ENCODE measurements at places on chromosomes 3 and 15. TPM values are rescaled to one million over a fixed set of nuclear protein-coding genes. Genes with fewer than 3 reads are reported as not detected.

- no peaks in the 10 kb centered on the region for H3K36me3 ChIP-seq
- H3K4me3 ChIP-seq = no peak overlapping the region
- H3K27ac ChIP-seq = no peak overlapping the region
- H3K27me3 ChIP-seq = no peaks in the 10 kb centered on the region
- no peaks in the 10 kb centered on the region for H3K4me1 ChIP-seq
These were observed 6.3 kb upstream of the ANPEP start for GRCh38 chr15:89820666-89821611.

DNA sequence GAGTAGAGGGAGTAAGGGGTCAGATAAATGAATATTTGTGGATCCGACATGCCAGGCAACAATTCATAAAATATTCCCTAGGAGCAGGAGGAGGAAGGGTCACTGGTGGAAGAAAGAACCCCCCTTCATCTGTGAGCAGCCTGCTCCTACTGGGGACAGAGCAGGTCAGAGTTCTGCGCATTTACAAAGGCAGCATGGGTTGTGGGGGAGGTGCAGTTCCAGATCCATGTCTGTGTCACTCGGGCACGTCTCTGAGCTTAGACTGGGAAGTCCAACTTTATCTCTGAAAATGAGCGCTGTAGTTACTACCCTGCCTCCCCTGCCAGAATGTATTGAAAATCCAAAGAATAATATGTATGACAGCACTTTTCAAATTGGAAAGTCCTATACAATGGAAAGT, 115.2 kb downstream of the GABRG3 start:
- H3K4me3 ChIP-seq = no peak overlapping the region
- H3K4me1 ChIP-seq = no peaks in the 10 kb centered on the region
- no peaks in the 10 kb centered on the region for H3K27me3 ChIP-seq
- no peaks in the 10 kb centered on the region for H3K36me3 ChIP-seq
- no peak overlapping the region for H3K27ac ChIP-seq

- H3K4me1 ChIP-seq = peaks cover 12% of the 10 kb centered on the region
- H3K4me3 ChIP-seq = no peak overlapping the region
- peaks cover 40% of the 10 kb centered on the region for H3K36me3 ChIP-seq
- no peaks in the 10 kb centered on the region for H3K27me3 ChIP-seq
- DNase-seq = peak; percentile 32
- peak overlapping the region; percentile 67 for H3K27ac ChIP-seq
These were observed 82.6 kb upstream of the CSPG5 start for GRCh38 chr3:47661121-47661752.

DNA sequence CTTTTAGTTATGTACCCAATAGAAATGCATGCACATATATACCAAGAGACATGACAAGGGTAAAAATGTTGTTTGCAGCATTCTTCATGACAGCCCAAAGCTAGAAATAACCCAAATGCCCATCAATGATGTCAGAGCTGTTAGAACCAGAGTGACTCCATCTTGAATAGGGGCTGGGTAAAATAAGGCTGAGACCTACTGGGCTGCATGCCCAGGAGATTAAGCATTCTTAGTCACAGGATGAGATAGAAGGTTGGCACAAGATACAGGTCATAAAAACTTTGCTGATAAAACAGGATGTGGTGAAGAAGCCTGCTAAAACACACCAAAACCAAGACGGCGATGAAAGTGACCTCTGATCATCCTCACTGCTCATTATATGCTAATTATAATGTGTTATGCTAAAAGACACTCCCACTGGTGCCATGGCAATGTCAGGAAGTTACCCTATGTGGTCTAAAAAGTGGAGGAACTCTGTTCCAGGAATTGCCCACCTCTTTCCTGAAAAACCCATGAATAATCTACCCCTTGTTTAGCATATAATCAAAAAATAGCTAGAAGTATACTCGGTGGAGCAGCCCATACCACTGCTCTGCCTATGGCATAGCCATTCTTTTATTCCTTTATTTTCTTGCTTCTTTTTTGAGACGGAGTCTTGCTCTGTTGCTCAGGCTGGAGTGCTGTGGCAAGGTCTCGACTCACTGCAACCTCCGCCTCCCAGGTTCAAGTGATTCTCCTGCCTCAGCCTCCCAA, 32.9 kb downstream of the ZBTB11 start:
- no peak overlapping the region for H3K4me3 ChIP-seq
- no peak overlapping the region for H3K27ac ChIP-seq
- no peak for DNase-seq

- no peaks in the 10 kb centered on the region for H3K27me3 ChIP-seq
- DNase-seq = no peak
These were observed 187.6 kb upstream of the STRIT1 start for GRCh38 chr3:155481089-155481488.

DNA sequence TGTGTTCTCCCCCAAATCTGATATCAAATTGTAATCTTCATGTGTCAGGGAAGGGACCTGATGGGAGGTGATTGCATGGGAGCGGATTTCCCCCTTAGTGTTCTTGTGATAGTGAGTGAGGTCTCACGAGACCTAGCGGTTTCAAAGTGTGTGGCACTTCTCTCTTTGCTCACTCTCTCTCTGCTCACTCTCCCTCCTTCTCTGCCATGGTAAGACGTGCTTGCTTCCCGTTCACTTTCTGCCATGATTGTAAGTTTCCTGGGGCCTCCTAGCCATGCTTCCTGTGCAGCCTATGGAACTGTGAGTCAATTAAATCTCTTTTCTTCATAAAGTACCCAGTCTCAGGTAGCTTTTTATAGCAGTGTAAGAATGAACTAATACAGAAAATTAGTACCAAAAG, 30.6 kb upstream of the OR5H6 start:
- H3K27me3 ChIP-seq = no peaks in the 10 kb centered on the region
- no peaks in the 10 kb centered on the region for H3K4me1 ChIP-seq
- H3K27ac ChIP-seq = no peak overlapping the region
- DNase-seq = no peak
- H3K36me3 ChIP-seq = no peaks in the 10 kb centered on the region

- DNase-seq = no peak
- H3K27me3 ChIP-seq = no peaks in the 10 kb centered on the region
- H3K4me3 ChIP-seq = no peak overlapping the region
- no peak overlapping the region for H3K27ac ChIP-seq
These were observed 78.9 kb upstream of the DPH6 start for GRCh38 chr15:35624881-35625280.

GRCh38 chr15:43187544-43188155, 2.4 kb downstream of the CCNDBP1 start:
- no peak overlapping the region for H3K4me3 ChIP-seq
- DNase-seq = no peak
- H3K27me3 ChIP-seq = no peaks in the 10 kb centered on the region
- peaks cover 15% of the 10 kb centered on the region for H3K36me3 ChIP-seq
- no peak overlapping the region for H3K27ac ChIP-seq
- H3K4me1 ChIP-seq = peaks cover 33% of the 10 kb centered on the region

DNA sequence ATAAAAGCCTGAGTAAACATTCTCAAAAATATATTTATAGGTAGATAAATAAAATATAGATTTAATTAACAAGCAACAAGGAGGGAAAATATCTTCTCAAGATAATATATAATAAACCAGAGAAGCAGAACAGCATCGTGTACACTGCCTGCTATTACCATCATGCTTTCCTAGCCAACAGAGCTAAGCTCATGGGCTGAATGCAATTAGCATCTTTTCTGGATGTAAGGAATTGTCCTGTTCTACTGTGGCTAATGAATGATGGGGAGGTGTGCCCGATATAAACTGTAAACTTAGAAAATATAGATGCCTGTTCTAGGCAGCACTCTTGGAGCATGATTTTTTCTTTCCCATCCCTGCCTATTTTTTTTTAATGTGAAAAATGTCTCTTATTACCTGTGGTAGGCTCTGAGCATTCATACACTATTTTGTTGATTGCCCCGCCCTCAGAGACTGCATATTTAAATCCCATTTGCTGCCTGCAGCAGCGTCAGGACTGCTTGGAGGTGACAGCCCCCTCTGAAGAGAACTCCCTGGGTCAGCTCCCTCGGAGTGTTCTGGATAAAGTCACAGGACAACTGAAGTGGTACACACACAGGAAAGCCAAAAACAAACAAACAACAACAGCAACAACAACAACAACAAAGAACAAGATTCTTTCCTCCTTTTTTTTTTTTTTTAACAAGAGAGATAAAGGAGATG, 312.3 kb downstream of the SATB1 start:
- H3K27ac ChIP-seq = no peak overlapping the region
- no peak for DNase-seq
- no peaks in the 10 kb centered on the region for H3K27me3 ChIP-seq
- H3K36me3 ChIP-seq = no peaks in the 10 kb centered on the region
- no peak overlapping the region for H3K4me3 ChIP-seq
- H3K4me1 ChIP-seq = no peaks in the 10 kb centered on the region

DNA sequence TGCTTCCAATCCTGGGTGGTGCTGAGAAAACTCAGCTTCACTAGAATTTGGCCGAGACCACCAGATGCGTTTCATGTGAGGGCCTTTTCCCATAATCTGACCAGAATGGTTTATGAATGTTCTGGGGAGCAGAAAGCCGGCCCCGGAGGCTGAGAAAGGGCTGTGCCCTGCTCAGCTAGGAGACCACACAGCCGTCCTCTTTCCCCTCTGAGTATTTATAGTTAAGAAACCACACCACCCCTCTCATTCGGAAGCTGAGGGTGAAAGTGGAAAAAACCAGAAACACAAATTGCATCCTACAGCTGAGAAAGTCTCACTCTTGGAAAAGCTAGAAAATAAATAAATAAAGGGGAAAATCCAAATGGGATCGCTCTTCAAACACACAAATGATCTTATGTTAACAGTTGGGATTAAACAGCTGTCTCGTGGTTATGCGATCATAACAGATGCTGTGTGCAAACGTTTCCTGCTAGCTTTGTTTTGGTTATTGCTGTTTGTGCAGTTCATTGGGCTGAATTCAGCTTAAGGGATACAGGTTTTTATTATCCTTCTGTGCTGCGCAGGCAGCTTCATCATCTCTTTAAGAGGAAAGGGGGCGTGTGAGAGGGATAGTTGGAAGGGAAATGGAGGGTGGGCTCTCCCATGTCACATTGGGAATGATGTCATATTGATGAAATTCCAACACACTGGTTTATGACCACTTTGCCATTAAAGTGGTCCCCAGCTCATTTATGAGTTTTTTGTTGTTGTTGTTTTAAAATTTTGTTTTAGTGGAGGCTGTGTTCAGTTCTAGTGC, 1026.2 kb upstream of the NR2F2 start:
- peaks cover 4% of the 10 kb centered on the region for H3K4me1 ChIP-seq
- H3K27ac ChIP-seq = peak overlapping the region; percentile 68
- DNase-seq = no peak

The ITPKA gene
- 0.89 TPM for total RNA-seq

The RETNLB gene
- not detected for total RNA-seq

The SKOR1 gene
- total RNA-seq = 0.25 TPM
